ENCODE measurements at places on chromosomes 5 and 9.

GRCh38 chr5:116378777-116379121, 195.9 kb downstream of the SEMA6A start:
- no peak for DNase-seq

DNA sequence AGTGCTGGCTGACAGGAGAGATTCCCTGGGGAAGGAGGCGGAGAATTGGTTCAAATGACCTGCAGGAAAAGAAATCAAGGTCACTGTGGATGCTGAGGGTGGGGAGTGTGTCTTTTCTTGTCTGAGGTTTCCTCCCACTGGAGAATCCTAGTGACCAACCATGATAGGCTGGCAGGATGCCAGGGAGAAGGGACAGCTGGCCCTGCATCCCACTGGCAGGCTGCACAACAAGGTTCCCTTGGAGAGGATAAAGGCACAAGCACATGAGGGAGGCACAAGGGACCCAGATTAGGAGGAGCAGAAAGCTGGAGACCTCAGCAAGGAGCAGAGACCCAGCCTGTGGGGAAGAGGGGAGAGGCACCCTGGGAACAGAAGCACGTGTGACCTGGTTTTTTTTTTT, 11.4 kb upstream of the ZDHHC12 start:
- DNase-seq = no peak

GRCh38 chr5:88839238-88839637, 43.7 kb downstream of the MEF2C start:
- DNase-seq = no peak

DNA sequence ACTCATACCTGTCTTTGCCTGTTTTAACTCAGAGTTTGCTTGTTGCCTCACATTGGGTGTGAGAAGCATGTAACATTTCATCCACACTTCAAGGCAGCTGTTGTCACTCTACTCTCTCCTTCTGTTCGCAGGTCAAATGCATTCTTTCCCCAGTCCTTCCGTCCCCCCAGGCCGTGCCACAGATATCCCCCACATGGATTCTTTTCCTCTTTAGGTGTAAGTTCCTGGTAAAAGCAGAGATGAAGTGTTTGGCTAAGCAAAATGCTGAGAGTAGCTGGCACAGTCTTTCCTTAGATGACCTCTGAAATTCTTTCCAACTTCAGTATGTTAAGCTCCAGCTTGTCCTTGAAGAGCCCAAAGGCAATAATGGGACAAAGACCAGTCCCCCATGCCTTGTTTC, 328.2 kb downstream of the SLIT3 start:
- DNase-seq = no peak

DNA sequence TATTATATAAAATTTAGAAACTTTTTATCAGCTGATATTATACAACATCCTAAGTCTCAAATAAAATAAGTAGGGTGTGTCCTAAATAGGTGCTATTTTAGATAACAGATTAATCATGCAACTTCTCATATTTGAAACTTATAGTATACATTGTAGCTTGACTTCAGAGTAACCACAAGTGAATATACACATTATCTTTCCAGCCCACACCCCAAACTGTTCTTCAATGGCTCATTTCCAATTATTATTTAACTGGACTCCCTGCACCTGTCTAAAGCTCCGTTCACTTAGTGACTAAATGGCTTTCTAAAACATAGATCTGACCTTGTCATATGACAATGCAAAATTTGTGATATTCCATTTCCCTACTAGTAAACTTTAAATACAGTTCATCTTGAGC, 490.9 kb upstream of the RGMB start:
- DNase-seq = no peak

DNA sequence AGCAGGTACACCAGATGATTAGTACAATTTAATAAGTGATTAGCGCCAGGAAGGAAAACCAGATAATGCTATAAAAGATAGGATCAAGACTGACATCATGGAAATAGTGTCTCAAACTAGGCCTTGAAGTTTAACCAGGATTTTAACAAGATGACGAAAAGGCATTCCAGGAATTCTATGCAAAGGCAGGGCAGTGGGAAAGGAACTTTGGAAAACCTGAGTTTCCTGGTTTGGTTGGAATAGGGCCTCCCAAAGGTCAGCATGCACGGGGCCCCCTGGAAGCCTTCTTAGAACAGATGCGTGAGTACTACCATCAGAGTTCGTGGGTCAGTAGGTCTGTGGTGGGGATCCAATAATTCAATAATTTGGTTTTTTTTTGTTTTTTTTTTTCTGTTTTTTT, 935.2 kb upstream of the DMAC1 start:
- DNase-seq = no peak

GRCh38 chr5:77256406-77256805, 45.9 kb downstream of the PDE8B start:
- DNase-seq = no peak

DNA sequence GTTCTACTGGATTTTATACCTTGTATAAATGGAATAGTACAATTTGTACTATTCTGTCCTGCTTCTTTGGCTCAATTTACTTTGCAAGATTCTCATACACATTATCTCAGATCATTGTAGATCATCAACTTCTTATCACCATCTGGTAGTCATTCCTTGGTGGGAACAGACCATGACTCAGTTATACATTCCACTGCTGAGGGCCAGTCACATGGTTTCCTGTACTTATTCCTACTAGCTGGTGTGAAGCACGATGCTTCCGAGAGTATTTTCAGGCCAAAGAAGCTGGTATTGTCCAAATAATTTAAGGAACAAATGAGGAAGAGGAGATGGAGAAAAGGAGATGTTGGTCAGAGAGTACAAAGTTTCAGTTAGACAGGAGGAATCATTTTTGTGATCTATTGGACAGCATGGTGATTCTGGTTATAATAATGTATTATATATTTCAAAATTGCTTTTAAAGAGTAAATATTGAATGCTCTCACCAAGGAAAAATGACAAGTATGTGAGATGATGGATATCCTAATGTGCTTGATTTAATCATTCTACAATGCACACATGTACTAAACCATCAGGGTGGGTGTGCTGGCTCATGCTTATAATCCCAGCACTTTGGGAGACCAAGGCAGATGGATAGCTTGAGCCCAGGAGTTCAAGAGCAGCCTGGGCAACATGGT, 124.1 kb downstream of the SYK start:
- DNase-seq = no peak

GRCh38 chr9:125534971-125535701, 171.9 kb downstream of the MAPKAP1 start:
- DNase-seq = no peak

GRCh38 chr9:25964239-25964638, 286.0 kb upstream of the TUSC1 start:
- DNase-seq = no peak

GRCh38 chr9:16331527-16331926, 538.9 kb downstream of the BNC2 start:
- DNase-seq = no peak

DNA sequence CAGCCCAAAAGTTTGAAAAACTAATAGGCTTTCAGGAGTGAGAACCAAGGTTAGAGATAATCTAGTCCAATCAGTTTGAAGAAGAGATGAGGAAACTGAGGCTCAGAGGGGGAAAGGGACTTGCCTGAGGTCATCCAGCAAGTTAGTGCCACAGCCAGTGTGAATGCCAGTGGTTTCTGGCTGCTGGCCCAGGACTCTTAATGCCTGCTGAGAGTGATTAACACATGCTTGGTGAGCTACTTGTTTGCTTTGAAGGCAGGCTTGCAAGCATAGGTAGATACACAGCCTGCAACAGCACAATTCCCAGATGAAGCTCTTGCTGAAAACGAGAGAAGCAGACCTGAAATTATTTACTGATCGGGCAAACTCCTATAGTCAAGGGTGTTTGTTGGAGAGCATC, 591.6 kb upstream of the SGCD start:
- no peak for DNase-seq

GRCh38 chr9:33142535-33142934, 24.6 kb downstream of the B4GALT1 start:
- no peak for DNase-seq

DNA sequence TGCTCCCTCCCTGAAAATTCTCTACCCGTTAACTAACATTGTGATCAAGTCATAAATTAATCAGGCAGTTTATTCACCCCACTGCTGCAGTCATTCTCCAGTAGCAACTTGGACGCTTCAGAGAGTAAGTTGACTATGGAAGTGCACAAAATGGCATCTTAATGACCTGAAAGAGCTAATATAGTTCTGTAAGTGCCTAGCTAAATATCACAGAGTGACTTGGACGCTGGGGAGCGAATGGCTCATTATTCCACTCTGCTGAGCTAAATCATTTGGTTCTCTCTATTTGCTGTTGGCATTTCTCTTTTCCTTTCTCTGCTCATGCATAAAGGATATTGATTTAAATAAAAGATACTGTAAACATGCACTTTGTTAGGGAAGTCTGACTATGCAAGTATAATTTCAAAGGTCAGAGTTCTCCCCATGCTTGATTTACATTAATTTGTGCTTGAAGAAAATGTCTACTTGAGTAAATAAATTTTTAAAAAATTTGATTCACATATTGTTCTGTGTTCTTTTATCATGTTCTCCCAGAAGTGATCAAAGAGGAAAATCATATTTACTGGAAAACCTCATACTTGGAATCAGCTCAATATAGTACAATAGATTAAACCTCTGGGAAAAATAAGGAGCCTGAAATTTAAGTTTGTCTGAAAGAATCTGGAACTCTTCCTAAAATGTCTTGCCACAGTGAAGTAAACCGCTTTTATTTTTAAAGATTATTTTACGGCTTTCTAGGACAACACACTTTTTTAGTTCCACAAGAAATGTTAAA, 169.5 kb upstream of the HAPLN1 start:
- DNase-seq = no peak

DNA sequence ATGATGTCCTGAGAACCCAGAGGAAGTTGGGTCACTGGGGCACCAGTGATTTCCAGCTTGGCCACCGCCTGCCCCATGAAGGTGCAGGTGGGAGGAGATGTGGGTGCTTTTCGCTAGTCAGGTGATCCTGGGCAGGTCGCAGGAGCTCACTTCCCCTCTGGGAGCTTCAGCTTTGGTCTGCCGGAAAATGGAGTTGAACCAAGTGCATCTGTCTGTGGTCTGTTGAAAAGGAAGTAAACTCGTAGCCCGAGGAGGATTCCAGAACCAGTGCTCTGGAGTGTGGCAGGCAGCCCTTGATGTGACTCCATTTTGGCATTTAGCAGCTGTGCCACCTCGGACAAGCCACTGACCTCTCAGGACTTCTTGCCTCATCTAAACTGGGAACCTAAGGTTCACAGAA, 81.8 kb upstream of the HRH2 start:
- no peak for DNase-seq

GRCh38 chr9:137161558-137162486, 8.0 kb downstream of the LRRC26 start:
- no peak for DNase-seq
